ENCODE measurements at places on chromosomes 1 and 21.

DNA sequence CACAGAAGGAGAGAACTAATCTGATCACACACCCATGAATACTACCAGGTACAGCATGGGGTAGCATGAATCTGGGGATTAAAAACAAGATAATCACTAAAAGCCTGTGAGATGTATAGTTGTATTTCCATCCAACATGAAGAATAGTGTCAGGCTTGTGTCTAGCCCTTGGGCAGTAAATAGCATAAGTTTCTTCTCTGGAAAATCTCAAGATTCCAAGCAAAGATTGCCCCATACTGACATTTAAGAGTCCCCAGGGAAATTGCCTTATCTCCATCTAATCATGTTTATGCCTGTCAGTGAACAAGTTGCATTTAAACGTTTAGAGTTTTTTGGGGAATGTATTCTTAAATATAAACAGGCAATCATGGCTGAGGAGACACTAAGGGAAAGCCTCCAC lies 109.2 kb upstream of the SERTAD4 start:
- DNase-seq: no peak

GRCh38 chr1:61244114-61244513 lies 161.8 kb downstream of the NFIA start:
- no peak for DNase-seq

DNA sequence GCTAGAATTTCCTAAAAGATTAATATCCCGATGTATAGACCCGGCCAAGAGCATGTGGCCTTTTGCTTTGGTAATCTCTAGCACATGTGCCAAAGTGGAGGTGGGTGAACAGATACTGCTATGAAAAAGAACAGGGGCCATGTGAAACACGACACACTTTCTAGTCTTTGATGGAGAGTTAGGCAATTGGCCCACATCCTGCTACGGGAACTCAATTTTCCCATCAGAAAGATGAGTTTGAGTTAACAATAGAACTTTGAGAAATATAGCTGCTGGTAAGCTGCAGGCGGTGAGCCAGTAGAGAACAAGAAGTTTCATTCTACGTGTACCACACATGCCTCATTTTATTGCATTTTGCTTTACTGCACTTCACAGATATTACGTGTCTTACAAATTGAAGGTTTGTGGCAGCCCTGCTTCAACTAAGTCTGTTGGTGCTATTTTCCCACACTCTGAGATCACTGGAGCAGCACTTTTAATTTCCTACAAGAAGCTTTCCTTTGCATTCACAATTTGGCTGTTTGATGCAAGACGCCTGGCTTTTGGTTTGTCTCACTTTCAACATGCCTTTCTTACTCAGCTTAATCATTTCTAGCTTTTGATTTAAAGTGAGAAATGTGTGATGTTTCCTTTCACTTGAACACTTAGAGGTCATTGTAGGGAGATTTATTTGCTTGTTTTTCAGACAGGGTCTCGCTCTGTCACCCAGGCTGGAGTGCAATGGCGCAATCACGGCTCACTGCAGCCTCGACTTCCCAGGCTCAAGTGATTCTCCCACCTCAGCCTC lies 46.3 kb downstream of the HTR6 start:
- no peak for DNase-seq

GRCh38 chr1:223815865-223816264 lies 29.9 kb downstream of the TP53BP2 start:
- DNase-seq: no peak

GRCh38 chr1:177567393-177567792 lies 396.6 kb downstream of the BRINP2 start:
- peak; percentile 11 for DNase-seq

DNA sequence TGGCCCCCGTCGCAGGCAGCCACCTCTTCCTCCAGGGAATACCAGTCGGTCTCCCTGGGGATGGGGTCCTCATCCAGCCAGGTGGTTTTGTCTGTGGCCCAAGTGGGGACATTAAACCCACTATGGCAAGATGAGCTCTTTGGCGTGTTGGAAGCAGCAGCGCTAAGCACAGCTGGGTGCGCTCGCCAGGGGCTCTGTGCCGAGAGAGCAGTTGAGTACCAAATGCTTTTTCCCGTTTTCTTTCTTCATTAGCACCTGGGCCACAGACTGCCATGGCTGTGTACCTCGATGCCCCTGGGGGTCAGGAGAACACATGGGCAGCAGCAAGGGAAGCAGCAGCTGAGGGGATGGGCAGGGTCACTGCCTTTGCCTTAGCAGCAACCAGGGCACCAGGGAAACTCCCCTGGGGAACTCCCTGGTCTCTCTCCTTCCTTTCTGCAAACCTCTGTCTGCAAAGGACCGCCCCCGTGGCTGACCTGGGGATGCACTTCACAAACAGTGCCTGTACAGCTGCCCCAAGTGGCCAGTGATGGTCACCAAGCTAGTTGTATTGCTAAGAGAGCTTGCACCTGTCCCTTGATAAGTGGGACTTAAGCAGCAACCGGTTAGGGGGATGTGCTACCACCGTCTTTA lies 31.1 kb downstream of the EDARADD start:
- DNase-seq: no peak

- DNase-seq: no peak
Observed at GRCh38 chr21:42835211-42835610, 44.1 kb downstream of the WDR4 start.

GRCh38 chr1:152185544-152186391 lies 26.7 kb upstream of the RPTN start:
- DNase-seq: no peak

GRCh38 chr1:201267481-201268229 lies 15.7 kb upstream of the PKP1 start:
- DNase-seq: no peak

DNA sequence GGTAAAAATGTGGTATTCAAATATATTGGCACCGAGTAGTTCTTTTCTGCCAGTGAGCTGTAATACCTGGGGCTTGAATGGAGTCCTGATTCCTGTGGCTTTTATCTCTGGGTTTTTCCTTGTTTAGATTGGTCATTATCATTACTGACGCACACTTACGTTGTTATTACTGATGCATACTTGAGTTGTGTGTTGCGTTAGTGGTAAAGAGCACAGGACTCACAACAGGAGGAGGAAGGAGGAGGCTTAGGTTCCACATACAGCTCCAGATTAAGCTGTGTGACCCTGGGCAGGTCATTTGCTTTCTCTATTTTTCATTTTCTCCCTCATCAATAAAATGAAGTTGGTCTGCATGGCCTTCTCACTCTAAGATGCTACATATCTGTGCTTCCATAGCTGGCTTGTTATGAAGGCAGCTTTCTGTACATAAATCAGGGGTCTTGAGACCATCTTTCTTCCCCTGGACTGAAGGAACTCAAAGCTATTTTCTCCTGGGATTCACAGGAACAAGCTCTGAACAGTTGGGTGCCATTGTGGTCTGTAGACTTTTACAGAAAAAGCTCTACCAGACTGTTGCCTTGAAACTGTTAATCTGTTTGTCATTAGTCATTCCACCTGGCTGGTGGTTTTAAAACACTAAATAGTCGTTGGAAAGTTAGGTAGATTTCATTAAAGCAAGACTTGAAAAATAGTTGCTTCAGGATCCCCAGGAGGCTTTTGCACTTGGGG lies 5.6 kb downstream of the ARID1A start:
- DNase-seq: no peak

DNA sequence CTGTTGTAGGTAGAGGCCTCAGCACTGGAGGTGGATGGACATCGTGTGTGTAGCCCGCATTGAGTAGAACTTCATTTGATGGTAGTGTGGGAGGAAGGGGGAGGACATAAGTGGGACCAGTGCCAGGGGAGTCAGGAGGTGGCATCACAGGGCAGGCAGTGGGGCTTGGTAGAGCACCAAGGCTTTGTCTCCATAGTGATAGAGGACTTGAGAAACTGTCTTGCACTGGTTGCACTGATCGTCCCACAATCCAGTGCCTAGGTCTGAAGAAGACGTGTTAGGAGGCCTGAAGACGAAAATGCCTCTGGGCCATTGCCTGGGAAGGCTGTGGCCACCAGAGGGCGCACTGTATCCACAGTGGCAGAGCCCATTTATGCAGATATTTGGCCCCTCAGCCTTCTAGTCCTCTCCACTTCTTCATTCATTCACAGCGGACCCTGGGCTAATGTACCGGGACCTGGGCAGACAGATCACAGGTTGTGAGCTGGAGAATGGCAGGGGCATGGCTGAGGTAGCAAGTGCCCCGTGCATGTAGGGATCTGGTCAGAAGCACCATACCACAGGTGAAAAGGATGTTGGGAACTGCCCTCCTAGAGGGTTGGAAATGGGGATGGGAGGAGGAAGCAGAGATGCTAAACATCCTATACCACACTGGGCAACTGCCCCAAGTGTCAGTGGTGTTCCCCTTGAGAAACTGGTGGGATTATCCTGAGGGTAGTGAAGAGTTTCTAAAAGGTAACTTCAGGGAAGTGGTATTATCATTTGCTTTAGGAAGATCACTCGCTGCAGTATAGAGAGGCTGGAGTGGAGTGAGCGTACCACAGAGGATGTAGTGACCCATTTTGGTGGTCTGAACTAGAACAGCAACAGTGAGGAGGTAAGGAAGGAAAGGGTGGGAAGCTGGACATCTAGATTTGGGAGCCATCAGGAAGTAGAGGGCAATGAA lies 95.3 kb downstream of the PIK3R3 start:
- DNase-seq: peak; percentile 82

- DNase-seq: no peak
Observed at GRCh38 chr1:116405241-116406135, 32.4 kb downstream of the ATP1A1 start.

DNA sequence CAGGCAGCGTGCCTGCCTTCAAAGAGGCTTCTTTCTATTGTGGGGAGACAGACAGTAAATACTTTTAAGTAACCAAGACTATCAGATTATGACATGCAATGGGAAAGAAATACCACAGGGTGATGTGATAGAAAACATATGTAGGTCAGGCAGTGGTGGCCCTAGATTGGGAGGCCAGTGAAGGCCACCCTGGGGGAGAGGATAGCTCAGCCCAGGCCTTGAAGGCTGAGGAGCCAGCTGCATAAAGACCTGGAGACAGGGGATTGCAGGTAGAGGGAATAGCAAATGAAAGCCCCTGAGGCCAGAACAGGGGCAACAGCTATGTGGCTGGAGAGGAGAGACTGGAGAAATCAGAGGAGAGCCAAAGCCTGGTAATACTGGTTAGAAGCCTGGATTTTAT lies 4.0 kb downstream of the SOX13 start:
- DNase-seq: no peak

DNA sequence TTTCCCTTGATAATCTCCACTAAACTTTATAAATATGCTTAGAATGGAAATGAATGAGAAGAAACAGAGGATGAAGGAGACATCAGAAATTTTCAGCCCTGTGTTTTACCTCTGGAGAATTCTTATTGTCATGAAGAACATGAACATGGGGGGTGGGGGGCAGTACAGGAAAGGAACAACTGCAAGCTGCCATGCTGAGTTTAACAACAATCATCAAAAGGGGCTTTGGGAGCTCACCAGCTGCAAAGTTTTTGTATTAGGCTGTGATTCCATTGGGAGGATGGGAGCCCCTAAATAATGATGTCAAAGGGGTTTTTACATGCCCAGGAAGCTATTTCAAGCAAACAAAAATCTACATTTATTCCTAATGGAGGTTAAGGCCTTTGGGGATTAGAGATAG lies 103.3 kb downstream of the AKT3 start:
- no peak for DNase-seq

DNA sequence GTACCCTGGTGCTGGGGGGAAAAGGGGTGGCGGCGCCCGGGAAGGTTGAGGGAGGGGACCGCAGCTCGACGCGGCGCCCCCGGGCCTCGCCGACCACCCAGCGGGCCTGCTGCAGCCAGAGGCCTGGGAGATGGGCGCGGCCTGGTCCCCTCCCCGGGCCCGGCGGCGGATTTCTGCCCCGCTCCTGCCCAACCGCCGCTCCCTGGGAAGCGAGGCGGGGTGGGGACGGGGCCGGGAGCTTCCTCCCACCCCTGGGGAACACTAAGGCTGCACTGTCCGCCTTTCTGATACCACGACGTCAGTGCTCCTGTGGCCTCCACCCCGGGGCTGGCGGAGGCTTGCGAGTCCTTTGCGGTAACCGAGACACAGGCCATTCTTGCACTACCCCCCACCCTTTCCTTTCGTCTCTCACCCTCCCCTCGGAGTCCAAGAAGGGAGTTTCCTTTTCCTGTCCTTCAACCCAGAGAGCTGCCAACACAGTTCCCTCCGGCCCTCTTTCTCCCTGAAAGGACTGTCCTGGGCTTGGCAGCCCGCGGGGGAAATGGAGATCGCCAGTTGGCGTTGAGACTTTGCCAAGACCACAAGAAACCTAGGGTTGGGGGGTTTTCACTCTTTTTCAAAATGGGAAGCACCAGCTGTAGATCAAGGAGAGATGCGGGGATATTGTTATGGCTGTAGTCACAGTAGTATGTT lies 742 bp downstream of the SH3GLB1 start:
- DNase-seq: peak; percentile 83

DNA sequence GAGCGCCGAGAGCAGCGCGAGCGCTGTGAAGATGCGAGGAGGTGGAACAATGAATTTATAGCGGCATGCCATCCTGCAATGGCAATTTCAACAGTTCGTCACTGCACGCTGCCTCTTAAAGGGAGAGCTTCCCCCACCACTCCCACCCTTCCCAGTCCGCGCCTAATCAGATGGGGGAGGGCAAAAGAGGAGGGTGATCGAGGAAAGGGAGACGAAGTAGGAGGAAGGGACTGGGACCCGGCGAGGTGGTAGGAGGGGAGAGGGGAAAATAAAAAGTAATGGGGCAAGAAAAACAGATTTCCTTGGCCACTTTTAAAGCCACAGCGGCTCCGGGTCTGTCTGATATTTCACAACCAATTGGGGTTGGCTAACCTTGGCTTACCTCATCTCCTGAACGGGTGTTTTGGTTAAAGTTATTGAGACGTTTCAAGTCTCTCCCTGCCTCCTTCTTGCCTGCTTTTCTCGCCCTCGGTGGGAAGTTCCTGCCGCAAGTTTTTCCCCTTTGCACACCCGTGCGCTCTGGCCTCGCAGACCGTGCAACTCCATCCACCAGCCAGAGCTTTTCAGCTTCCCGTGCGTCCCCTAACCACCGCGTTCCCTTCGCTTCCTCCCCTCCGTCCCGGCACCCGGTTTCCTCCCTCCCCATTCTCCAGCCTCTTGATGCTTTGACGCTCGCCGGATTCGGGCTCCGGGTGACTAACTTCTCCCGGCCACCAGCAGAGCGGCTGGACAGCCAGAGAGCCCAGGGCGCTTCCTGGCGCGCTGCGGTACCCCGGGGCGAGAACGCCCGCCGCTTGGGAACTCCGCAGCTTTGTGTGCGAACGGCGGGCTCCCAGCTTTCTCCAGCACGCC lies at the start of gene ADAMTS5:
TSS of gene ADAMTS5 (minus strand) at position 27 of the 852 bp plus-strand sequence. CDS start 697 bp downstream, outside the sequence.
- peak; percentile 33 for DNase-seq

- DNase-seq: no peak
Observed at GRCh38 chr21:45916011-45916840, 65.3 kb upstream of the COL6A1 start.

- no peak for DNase-seq
Observed at GRCh38 chr1:37391211-37392011, 83.0 kb upstream of the ZC3H12A start.

- DNase-seq: no peak
Observed at GRCh38 chr1:43440358-43440757, 13.4 kb downstream of the HYI start.

Data from mucosa of descending colon (tissue), 3 donors.